Suppressor macrophage treated with lipopolysaccharide for 4 hours (primary cell): ENCODE measurements at places on chromosomes 16 and 17.

DNA sequence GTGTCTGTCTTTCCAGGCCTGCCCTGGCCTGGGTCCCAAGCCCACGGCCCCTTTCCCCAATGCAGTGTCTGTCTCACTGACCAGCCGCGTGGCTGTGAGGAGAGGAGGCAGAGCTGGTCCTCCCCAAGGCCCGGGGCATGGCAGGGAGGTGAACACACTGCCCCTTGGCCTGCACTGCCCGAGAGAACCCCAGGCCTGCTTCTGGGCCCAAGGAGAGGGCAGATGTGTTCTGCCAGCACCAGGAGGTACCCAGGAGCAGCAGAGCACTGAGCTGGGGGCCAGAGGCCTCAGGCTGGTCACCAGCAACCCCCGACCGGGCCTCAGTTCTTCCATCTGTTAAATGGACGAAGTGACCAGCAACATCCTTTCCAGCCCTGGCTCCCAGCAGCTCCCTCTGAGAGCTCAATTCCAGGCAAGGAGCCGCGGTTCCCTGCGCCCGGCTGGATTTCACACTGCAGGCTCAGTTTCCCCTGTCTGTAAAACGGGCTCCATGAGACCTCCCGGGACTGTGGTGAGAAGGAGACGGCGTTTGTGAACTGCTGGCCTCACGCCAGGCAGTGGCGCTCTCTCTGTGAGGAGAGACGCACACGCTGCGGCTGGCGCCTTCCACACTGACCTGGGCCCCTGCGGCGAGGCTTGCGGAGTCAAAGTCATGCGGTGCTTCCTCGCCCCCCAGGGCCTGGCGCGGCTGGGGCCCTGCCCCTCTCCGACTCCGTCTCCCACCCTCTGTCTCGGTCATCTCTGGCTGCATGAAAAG lies 8.1 kb upstream of the ZFPM1 start:
- DNase-seq = no peak

- no peak for DNase-seq
These were observed 9.7 kb upstream of the TIMP2 start for GRCh38 chr17:78934681-78935418.

- DNase-seq = no peak
These were observed 33.4 kb upstream of the TBX2 start for GRCh38 chr17:61366076-61366714.

DNA sequence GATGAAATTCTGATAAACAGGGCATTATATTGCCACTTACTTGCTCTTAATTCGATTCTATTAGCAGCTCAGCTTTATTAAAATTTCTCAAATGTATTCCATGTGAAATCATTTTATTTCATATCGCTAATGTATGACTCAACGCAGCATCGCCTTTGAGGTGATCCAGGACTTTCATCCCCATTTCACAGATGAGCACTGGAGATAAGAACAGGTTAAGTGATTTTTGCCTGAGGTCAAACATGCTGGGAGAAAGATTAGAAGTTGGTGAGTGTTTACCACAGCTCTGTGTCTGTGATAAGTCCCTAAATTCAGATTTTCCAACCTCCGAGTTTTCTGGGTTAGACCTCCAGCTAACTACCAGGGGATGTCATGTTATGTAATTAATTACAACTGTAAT lies 43.6 kb downstream of the RBFOX1 start:
- DNase-seq = no peak

DNA sequence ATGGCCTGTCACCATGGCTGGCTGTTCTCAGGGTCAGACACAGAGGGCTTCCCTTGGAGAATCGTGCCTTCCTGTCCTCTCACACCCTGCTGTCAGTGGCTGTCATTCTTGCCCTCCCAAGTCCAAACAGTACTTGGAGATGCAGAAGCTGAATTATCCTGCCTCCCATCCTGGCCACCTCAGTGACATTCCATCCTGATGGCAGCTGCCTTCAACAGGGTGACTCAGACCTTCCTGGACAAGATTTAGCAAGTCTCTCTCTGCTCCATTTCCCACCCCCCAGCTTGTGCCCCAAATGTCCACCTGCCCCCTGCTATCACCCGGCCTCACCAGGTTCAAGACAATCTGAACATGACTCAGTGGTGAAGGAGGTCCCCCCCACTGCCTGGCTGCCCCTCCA lies 4.8 kb upstream of the KRT36 start:
- DNase-seq = no peak

DNA sequence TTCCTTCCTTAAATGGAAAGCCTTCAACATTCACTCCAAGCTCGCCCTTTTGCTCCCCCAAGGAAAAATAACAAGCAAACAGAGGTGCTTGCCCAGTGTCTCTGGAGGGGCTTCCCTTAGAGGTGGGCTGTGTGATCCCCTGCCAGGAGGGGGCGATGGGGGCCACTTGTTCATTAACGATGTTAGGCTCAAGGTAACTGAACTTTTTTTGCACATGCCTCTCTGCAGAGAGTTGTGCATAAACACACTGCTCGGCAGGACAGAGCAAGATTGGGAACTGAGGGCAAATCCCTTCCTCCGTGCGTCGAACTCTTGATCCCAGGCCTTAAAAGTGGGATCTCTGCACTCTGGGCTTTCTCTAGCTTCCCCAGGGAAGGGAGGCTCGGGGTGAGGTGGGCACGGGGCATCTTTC lies 15.5 kb upstream of the NAGLU start:
- DNase-seq = no peak

GRCh38 chr17:63358111-63358839 lies 87.8 kb downstream of the CYB561 start:
- DNase-seq = no peak

DNA sequence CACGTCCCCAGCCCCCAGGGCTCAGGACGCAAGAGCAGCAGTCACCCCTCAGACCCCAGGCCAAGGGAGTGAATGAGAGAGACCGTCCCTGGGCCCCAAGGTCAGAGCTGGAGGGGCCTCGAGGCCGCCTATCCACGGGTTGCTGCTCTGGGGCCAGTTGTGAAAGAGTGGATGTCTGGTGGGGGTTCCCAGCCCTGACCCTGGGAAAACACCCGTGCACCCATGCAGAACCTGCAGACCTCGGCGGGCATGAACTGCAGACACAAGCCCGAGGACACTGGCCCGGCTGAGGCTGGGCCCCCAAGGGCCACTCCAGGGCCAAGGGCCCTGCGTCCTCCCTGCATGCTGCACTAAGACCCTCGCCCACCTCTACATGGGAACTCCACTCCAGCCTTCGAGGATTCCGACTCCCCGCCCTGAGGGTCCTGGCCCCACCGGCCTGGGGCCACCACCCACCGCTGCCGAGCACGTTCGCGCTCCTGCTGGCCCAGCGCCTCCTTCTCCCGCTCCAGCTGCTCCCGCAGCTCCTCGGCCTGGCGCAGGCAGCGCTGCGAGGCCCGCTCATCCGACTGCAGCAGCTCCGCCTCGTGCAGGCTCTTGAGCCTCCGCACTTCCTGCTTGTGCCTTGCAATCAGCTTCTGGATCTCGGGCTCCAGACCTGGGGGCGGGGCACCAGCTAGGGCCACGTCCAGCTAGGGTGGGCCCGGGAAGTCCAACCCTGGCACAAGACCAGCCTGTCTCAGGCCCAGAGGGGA lies 27.6 kb upstream of the AATK start:
- DNase-seq = no peak

DNA sequence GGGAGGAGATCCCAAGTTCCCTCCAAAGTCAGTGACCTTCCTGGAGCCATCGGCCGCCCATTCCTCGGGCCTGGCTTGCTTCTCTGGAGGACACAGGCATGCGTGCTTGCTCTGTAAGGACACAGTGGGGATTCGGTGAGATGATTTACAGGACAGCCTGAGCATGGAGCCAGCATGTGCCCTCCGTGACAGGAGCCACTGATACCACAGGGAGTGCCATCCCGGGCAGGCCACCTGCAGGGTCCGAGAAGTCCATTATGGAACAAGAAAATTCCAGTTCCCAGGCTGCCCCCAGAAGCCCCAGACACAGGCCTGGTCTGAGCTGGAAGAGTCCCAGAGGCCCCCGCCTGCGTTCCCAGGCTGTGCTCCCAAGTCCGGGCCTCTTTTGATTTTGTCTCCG lies 47.9 kb downstream of the FOXL1 start:
- DNase-seq = no peak

DNA sequence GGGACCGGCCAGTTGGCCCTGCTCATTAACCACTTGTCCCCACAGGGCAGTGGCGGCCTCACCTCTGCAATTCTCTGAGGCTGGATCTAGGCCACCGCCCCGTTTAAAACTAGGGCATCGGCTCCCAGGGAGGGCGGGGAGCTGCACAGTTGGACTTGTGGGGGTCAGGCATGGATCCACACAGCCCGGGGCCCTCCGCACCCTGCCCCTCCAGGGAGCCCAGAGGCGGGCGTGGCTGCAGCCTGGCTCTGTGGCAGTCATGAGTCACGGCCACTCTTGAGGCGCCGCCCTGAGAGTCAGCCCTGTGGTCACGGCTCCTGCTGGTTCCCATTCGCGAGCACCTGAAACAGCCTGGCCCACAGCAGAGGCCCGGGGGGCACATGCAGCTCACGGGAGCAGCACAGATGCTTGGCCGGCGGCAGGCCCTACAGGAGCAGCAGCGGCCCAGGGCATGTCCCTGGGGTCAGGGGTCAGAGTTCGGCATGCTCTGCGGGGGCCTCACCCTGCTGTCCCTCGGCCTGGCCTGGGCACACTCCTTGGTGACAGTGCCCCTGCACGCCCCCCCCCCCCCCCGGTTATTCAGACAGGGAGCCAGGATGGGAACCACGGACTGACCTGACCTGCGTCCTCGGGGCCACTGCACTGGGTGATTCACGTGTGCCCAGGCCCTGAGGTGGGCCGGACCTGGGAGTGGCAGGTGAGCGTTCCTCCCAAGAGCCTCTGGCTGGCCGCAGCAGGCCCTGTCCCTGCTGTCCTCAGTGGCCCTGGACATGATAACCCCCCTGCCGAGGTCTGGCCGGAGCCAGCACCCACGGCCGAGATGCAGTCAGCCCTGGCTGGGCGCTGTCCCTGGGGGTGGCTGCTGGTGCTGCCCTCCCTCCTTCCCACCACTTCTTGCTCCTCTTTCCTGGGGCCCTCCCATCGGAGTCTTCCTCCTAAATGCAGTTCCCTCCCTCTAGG lies 8.2 kb downstream of the CAPN15 start:
- peak; percentile 16 for DNase-seq

DNA sequence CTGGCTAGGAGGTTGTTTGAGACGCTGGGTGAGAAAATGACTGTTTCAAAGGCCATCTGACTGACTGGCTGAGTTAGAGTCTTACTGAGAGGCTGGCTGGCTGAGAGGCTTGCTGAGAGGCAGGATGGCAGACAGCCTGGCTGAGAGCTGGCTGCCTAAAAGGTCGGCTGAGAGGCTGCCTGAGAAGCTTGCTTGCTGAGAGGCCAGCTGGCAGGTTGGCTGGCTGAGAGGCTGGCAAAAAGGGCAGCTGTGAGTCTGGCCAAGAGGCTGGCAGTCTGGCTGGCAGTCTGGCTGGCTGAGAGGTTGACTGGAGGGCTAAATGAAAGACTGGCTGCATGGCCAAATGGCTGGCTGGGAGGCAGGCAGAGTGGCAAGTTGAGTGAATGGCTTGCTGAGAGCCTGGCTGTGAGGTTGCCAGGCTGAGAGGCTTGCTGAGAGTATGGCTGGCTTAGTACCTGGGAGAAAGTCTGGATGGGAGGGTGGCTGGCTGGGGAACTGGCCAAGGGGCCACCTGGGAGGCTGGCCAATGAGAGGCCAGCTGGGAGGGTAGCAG lies 35.3 kb upstream of the ACSM2B start:
- no peak for DNase-seq

DNA sequence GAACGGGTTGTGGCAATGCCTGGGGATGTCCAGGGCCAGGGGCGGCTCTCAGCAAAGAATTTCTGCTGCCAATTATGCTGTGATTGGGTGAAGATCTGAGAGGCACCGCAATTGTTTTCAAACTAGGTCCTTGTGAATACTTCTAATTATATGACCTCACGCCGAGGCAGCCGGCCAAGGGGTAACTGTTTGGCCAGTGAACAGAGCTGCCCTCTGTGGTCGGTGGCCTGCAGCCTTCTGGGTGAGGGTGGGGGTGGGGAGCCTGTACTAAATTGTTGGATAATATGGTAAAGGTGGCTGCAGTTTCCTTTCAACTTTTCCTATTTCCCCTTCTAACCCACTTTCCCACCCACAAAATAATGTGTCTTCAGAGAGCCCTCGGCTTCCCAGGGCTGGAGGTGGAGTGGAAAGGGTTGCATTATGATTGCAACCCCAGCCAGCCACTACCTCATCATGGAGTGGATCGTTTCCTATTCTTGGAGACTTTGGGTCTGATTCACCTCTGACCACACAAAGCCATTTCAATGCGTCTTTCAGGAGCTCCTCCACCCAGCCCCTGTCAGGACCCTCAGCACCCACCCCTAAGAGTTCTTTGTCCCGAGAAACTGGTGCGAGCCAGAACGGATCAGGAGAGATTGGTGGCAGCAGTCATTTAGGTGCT lies 2.0 kb upstream of the DNAI2 start:
- DNase-seq = no peak

GRCh38 chr16:46736695-46737094 lies 11.4 kb downstream of the MYLK3 start:
- DNase-seq = no peak

DNA sequence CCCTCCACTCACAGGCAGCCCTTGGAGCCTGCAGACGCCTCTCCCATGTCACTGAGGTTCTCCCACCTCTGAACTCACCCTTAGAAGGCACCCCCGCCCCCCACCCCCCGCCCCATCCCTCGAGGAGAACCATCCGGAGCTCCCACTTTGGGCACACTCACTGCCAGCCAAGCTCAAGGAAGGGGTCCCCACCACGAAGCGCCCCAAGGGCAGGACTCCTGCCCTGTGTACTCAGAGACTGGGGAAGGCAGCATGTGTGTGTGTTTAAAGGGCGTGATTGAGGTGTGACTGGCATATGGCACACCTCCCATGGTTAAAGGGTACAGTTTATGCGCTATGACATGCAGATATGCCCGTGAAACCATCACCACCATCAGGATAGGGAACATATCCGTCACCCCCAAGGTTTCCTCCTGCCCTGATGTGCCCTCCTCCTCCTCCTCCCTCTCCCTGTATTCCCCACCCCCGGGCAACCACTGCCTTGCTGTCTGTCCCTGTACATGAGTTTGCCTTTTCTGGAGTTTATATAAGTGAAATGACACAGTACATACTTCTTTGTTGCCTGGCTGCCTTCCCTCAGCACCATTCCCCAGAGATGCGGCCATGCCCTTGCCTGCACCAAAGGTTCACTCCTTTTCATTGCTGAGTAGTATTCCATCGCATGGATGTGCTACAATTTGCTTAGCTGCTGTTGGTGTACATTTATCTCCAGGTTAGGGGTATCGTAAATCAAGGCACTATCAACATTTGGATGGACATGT lies 14.0 kb upstream of the RBFOX3 start:
- DNase-seq = no peak

- DNase-seq = no peak
These were observed 24.4 kb downstream of the ADAMTS18 start for GRCh38 chr16:77410449-77410848.

DNA sequence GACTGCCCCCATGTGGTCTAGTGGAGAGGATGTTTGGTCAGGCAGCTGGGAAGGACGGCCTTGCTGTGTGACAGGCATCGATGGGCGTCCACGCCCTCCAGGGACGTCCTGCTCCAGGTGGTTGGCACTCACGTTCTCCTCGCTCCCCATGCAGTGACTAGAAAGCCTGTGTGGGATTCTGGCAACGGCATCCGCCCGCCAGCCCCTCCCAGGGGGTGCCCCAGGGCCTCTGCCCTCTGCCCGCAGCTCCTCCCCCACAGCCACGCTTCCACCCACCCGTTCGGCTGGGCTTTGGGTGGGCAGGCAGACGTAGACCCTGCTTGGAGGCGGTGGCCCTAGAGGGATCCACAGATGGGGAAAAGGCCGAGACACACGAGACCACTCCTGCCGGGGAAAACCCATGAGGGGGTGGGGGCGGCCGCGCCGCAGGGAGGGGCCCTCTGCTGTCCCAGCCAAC lies 4.7 kb upstream of the IL17C start:
- peak; percentile 71 for DNase-seq

GRCh38 chr17:33506889-33507650 lies 214.0 kb upstream of the ASIC2 start:
- no peak for DNase-seq
